Foreskin keratinocyte (primary cell): ENCODE measurements at places on chromosomes 1 and 21.

- DNase-seq = peak; percentile 49
These were observed 42.7 kb downstream of the APP start for GRCh38 chr21:26127918-26128317.

DNA sequence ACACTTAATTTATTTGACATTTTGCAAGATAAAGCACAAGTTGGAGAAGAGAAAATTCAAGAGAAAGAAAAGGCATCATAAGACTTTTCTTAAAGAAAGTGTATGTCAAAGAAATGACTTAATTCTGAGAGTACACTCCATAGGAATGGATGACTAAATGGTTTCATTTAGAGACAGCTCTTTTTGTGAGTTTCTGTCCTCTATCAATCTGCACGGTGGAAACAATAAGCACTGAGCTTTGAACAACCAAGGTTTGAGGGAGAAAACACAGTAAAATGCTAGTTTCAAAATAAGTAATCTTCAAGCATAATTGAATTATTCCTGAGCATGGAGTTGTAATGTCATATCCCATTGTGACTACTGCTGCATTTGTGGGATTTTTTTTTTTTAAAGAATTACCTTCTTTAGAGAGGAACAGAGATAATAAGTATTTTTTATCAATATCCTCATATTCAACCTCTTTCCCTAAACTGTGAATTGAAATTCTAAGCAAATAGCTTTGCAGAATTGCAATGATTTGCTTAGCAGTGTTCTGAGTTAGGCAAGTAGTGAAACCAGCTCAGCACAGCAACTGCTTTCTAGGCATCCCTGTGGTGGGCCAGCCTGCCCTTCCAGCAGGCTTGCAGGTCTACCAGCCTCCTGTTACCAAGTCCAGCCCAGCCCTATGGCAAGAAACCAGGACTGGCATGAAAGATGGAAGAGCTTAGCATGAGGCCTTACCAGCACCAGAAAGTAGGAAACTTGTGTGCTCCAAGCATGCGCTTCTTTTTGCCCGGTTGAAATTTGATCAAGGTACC is 38.2 kb downstream of the KCNJ6 start:
- no peak for DNase-seq

DNA sequence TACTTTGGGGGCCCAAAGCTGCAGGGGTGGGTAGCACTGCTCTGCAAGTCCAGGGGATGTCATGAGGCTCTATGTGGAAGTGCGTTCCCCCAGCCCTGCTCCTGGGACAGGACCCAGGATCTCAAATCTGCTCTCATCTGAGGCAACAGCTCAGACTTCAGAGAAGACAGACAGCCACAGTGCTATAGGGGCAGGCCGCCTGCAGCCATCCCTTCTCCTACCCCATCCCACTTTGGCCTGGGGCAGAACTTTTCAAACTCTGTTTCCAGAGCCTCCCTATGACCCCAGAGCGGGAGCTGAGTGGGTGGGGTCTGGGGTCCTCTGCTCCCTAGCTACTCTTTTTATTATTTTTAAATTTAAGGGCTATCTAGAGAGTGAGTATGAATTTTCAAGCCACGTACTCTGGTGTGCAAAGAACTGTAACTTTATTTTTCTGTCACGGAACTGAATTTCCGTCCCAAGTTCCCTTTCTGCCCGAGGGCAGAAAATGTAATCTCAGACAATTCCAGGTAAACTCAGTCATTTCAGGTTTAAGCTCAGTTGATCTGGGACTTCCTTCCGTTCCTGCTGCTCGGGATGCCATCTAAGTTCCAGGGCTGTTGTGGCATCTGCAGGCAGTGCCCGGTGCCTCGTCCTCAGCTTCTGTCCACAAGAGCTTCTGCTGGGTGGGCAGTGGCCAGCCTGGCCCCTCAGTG is 98.3 kb downstream of the ACTL8 start:
- DNase-seq = no peak

DNA sequence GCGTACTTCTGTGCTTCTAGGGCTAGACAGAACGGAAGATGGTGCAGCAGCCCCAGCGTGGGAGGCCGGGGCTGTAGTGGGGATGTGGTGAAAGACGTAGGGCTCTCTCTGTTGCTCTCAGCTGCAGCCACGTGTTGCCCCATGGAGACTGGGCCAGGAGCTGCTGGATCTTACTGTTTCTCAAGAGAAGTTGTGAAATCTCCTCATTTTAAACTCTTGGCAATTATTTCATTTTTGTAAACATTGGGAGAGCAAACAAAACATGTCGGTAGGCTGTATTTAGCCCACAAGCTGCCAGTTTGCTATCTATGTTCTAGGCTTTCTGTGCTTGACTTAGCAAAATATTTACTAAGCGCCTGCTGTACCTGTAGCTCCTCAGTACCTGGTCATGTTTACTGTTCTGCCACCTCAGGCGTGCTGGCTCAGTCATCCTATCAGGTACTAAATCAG is 15.9 kb upstream of the ELOA start:
- no peak for DNase-seq

DNA sequence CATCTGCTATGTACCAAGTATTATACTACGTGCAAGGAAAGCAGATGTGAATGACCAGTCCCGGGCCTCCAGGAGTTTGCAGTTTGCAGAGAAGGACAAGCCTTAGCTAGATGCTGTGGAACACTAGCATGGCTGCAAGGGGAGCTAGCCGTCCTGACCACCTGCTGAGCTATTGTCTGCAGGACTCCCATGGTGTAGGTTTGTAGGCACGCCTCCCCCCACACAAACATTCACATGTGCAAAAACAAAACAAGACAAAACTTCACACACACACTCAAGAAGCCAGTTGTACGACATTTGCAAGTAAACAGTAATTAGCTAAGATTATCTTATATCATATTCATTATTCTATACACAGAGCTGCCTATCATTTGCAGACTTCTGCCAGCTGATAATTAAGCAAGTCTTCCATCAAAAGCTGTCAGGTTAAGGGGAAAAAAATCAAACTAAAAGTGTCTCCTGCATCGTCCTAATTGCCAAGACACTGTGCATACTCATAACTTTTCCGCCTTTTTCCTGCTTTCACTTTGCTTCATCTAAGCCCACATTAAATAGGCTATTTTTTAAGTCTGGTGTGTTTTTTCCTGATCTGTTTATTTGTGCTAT is 10.7 kb upstream of the HNRNPU start:
- DNase-seq = no peak

DNA sequence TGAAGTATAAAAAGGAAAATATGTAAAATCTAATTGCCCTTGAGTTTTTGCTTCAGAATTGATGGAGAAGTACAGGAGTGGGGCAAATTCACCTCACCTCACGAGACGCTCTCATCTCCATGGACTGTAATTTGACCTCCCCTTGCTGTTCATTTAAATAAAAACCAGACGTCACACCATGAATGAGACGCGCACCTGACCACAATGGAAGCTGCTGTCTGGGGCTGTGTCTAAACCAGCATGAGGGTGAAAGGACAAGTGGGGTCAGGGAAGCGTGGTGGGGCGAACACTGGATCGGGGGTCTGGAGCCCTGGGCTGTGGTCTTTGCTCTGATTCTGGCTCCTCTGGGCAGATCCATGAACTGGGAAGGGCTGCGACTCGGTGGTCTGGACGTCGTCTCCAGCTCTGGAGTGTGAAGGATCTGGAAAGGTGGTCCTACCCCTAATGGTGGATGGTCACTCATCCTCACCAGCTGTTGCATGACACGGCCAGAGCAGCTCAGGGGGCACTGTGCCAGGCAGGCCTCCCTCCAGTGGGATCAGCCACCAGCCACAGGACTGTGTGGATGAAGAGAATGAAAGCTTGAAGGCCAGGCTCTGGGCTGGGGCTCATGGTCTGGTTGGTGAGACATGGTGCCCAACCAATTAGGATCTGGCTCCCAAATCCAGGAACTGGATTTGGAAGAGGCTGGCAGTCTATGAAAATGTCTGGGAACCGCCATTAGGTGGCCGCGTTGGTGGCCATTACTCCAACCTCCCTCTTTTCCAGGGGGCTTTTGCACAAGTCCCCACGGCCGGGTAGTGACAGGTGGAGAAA is 728.6 kb downstream of the PTPRU start:
- no peak for DNase-seq

DNA sequence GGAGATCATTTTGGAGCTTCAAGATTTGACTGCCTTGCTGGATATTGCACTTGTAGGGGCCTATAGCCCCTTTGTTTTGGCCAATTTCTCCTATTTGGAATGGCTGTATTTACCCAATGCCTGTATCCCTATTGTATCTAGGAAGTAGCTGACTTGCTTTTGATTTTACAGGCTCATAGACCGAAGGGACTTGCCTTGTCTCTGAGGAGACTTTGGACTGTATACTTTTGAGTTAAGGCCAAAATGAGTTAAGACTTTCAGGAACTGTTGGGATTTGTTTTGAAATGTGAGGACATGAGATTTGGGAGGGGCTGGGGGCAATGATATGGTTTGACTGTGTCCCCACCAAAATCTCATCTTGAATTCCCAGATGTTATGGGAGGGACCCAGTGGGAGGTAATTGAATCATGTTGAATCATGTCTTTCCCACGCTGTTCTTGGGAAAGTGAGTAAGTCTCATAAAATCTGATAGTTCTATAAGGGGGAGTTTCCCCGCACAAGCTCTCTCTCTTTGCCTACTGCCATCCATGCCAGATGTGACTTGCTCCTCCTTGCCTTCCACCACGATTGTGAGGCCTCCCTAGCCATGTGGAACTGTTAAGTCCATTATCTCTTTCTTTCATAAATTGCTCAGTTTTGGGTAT is 276.1 kb downstream of the LMX1A start:
- peak; percentile 60 for DNase-seq

DNA sequence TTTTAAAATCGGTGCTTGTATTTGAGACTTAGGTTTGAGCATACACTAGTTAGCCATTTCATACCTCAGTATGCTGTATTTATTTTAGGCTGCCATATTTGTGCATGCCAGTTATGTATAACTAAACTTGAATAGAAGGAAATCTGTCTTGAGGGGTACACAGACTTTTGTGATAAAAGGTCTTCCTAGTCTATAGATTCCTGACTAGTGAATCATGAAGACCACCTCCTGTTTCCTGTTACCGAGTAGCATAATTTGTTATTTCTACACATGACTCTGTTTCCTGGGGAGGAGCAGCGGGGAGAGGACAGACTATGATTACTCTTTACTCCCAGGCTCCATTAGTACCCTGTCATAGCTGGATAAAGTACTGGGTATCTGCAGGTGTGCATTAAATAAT is 316.8 kb upstream of the SNX7 start:
- DNase-seq = no peak
